ENCODE measurements at places on chromosomes 4 and X. TPM values are rescaled to one million over a fixed set of nuclear protein-coding genes. Genes with fewer than 3 reads are reported as not detected.

SPANXN3 gene
- total RNA-seq = not detected

VCX3A gene
- not detected for total RNA-seq

PTCHD1 gene
- not detected for total RNA-seq

NMU gene
- total RNA-seq = not detected

ARHGAP6 gene
- not detected for total RNA-seq

Data from activated naive CD4-positive, alpha-beta T cell treated with anti-CD3 and anti-CD28 coated beads, Interleukin-2, amount 10 ng/mL, durations not matched to agents 5 hours and 36 hours (primary cell).